ENCODE measurements at places on chromosomes 12 and 14.

- DNase-seq: no peak
Measured at GRCh38 chr14:63134801-63135200, 69.4 kb upstream of the RHOJ start.

GRCh38 chr12:47868552-47869031 is 36.2 kb downstream of the VDR start:
- DNase-seq: no peak

DNA sequence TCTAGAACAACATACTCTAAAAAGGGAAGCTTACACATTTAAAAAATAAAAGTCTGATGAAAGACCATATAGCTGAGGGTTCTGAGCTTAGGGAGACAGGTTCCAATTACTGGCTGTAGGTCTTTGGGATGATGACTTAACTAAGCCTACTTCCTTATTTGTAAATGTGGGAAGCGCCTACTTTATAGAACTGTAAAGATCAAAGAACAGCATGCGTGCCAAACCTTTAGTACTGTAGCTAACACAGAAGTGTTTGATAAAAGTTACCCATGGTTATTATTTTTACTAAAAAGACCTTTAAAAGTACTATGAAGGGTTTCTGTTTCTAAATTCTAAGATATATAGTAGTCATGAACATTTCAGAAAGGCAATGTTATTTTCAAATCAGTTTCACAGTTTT is 35.7 kb downstream of the STK38L start:
- no peak for DNase-seq

DNA sequence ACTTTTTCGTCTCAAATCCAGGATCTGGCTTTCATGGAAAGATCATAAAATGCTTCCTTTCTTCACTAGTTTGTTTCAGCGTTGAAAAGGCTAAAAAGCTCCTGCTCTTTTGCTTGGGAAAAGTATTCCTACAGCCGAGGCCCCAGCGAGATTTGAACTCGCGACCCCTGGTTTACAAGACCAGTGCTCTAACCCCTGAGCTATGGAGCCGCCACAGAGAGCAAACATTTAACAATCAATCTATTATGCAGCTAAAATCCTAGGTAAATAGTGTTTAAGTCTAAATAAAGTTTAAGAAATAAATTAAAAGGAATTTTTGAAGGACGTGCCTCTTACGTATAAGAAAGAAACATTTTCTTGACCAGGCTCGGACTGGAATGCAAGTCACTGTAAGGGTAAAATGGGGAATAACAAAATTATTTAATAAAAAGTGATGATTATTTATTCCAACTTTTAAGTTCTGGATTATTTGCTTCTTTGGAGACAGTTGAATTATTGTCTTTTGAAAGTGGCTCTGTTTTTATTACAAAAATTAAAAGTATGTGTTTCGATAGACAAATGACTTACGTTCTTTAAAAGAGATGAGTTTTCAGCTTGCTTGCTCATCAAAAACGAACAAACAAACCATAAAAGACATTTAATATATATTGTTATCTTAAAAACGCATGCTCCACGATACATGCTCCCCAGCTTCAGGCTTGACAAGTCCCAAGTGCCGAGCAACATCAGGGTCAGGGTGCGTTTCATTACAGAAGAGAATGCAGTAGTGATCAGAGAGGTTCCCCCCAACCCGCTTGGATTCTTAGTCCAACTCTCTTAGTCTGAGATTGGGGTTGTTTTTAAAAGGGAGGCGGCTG is 10.2 kb downstream of the OR6S1 start:
- DNase-seq: peak; percentile 15

GRCh38 chr14:106318700-106319099 is 792.3 kb downstream of the TMEM121 start:
- DNase-seq: peak; percentile 25

GRCh38 chr12:133026996-133027395 is 10.3 kb upstream of the ZNF84 start:
- no peak for DNase-seq

DNA sequence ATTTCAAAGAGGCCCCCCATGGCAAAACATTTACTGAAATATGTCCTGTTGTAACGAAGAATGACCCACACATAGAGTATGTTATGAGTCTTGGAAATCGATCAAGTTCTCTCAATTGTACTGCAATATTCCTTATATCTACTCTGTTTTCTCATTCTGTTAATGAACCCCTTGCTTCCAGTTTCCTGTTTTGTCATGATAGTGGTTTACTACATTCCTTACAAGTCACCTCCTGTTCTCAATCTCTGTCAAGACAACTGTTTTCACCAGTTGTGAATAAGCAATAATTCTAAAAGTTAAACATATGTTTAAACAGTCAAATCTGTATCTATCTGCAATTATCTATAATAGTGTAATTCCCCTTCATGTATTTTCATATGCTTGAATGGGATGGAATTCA is 16.4 kb upstream of the ARID2 start:
- DNase-seq: no peak

DNA sequence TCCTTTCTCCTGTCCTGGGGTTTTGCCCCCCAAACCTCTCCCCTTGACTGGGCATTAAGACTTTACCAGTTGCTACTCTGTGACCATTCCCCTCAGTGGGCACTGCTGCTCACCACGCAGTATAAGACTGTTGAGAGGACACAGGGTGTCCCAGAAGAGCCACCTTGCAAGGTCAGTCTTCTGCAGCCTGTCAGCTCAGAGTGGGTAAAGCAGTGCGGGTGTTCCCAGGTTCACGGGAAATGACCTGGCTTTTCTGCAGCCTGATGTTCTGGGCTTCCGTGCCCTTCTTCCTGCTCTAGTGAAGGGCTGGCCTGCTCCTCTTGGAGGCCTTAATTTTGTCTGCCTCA is 34.2 kb downstream of the KCNA1 start:
- DNase-seq: no peak

GRCh38 chr14:60636879-60637478 is 12.3 kb downstream of the SIX1 start:
- no peak for DNase-seq

- peak; percentile 68 for DNase-seq
Measured at GRCh38 chr12:57243521-57244311, 7.3 kb downstream of the STAC3 start.

DNA sequence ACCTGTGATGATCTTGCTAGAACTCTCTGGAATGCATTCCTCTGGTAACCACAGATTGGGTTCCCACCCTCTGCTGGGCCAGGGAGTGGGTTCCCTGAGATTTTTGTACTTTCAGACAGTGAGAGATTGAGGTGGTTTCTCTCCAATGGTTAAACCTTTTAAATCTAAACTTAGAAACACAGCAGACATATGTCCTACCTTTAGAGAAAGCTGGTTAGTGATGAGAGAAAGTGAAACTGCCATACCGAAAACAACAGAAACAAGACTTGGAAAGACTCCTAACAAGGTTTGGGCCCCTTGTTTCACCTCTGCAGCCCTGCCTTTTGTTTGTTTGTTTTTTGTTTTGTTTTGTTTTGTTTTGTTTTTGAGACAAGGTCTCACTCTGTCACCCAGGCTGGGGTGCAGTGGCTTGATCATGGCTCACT is 9.7 kb upstream of the SGPP1 start:
- DNase-seq: no peak

DNA sequence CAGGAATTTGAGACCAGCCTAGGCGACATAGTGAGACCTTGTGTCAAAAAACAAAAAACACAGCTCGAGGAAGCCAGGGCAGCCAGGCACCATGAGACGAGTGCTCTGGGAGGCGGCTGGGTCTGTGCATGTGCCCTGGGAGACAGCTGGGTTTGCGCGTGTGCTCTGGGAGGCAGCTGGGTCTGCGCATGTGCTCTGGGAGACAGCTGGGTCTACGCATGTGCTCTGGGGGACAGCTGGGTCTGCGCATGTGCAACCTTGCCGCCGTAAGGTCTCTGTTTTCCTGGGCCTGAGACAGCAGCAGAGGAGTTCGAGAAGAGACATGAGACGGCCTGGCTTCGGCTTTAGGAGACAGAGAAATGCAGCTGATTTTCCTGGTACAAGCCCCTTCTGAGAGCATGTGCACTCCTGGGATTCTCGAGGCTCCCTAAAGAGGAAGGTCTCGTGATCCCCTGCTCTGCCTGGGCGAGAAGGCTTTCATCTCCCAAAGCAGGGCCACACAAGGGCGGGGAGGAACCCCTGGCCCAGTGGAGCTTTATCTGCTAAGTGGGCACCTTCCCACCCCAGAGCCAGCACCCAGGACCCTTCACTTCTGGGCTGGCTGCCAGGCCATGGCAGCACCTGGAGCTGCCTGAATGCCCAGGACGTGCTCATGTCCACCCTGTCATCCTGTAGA is 3.5 kb upstream of the BDKRB1 start:
- no peak for DNase-seq

- DNase-seq: no peak
Measured at GRCh38 chr12:120736404-120737331, 11.0 kb downstream of the ACADS start.

DNA sequence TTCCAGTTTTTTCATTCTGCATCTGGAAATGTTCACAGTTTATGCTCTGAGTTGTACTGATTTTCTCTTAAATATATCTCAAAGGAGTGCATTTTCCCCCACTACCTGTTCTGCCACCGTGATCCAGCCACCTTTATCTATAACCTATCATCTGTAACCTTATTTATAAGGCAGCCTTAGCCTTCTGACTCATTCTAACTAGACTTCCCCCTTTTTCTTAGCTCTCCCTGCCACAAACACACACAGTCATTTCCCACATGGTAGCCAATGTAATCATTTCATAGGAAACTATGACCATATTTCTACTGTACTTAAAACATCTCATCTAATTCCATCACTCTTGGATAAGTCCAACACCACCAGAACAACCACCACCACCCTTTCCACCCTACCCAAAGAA is 10.8 kb upstream of the GYS2 start:
- no peak for DNase-seq

DNA sequence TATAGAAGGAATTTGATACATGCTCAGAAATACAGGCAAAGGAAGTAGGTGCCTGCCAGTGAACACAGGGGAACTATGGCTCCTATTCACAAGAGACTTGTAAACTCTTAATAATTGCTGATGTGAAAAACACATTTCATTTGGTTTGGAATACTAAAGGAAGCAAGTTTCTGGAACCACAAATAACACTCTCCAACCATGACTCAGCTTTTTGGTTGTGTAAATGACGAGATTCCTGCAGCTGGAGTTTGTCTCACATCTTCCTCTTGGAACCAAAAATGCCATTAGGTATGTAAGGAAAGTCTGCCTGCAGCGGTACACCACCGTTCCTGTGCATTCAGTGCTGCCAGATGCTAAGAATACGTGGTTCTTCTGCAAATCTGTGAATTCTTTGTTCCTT is 4.5 kb upstream of the OR11H6 start:
- DNase-seq: no peak

DNA sequence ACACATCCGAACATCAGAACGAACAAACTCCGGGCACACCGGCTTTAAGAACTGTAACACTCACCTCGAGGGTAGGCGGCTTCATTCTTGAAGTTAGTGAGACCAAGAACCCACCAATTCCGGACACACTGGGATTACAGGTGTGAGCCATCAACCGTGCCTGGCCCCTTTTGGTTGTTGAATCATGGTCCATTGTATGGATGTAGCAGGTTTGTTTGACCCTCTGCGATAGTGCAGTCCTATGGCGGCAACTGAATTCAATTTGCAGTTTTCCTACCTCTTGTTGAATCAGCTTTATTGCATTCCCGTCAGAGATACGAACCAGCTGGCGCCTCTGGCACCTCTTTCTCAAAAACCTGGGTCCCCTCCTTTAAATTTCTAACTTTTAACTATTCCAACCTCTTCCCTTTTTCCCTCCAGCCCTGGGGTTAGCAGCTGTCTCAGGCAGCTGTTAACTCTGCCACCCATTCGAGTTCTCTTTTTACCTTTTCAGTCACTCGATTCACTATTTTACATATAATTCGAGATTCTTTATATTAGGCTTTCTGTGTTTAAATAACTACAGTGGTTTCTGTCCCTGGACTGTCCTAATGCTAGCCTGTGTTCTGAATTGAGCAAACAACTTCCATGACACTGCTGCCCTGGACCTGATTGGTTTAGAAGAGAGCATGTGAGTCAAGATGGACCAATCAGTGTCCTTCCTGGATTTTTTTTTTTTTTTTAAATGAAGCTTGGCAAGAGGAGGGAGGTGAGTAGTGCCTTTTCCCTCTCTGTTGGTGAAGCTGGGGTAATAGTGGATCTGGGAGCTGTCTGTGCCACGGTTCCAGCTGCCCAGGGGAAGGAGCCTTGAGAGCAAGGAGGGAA is 261.5 kb downstream of the PCNX1 start:
- no peak for DNase-seq

DNA sequence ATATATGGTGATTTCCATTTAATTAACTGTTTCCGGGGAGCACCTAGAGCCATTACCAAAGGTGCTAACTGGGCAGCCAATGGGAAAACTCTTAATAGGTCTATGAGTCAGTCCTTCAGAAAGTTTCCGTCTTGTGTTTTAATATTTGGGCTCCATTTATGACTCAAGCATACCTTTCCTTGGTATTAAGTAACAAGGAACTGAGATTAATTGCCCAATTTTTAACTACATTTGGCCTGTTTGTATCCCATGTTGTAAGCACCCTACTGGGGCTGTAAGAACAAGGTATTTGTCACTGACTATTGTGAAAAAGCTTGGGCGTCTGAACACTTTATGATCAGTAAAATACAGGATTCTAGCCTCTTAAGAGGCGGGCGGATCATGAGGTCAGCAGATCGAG is 62.8 kb upstream of the FOXN3 start:
- DNase-seq: no peak

GRCh38 chr12:131597333-131597732 is 113.6 kb upstream of the SFSWAP start:
- DNase-seq: no peak

DNA sequence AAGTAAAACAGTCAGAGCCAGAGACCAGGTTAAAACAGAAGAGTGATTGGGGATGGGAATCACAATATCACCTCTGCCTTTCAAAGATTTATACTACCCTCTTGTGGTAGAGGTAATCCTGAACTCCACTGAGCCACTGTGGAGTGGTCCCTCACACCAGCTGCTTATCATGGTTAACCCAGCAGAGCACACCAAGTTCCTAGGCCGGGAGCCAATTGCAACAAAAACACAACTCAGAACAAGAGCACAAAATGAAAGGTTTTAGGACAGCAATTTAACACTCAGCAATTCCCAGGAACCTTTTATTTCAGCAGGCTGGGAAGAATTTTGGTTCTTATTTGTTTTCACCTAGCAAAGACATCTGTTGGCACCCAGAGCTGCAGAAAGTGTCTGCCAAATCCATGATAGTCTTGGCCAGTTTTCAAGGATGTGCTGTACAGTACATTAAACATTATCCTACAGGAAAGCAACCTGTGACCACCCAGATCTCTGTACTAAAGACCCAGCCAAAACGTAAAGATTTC is 220.5 kb upstream of the ATXN7L3B start:
- DNase-seq: no peak

DNA sequence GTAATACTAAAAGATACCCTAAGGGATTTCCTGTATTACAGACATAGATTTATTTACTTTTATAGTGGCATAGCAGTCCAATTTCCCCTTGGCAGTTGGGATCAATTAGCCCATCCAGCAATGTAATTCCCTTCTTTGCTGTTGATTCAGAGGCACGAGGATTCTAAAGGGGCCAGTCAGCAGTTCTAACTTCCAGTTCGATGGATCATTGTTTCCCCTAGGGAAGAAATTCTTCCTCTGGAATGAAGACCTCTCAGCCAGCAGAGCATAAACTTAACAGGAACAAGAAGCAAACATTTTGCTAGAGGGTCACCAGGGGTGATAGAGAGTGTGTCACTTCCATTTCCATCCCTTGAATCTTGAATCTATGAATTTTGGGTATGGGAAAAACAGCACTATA is 395.7 kb upstream of the NOVA1 start:
- no peak for DNase-seq

GRCh38 chr14:76434220-76434619 is 58.3 kb downstream of the ESRRB start:
- no peak for DNase-seq
